ENCODE measurements at places on chromosomes 1 and 21.

DNA sequence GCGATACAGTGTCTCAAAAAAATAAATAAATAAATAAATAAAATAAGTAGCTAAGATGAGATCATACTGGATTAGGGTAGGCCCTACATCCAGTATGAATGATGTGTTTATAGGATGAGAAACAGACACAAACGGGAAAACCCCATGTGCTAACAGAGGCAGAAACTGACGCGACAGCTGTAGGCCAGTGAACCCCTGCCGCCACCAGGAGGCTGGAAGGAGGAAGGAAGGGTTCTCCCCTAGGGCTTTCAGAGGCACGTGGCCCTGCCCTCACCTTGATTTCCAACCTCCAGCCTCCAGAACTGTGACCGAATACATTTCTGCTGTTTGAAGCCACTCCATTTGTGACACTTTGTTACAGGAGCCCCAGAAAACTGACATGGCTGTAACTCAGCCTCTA lies 38.5 kb downstream of the CHD5 start:
- peak; percentile 73 for DNase-seq

DNA sequence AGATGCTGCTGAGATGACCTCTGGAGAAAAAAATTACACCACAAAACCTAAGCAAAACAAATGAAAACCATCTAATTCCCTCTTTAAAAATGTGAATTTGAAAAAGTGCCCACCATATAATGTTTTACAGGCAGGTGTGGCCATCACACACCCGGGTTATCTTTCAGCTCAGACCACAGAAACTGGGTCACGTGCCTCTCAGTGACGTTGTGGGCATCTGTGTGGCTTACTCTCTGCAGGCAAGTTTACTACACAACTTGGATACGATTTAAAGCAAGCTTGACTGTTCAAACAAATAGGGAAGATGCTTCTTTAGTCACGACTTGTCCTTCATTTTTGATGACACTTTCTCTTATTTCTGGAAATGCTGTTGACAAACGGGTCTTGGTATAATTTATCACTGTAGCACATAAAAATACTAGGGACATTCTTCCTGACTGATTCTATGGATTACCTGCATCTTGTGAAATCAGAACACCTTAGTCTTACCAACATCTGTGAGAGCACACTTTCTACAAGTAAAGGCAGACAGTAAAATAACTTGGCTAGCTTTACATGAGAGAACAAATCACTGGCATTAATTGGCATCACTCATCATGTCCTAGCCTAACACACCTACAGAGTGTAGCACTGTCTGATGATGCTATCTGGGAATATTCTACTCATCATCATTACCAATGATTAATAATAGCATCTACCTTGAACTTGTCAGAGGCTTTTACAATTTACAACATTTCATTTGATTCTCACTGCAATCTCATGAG lies 89.3 kb upstream of the EDEM3 start:
- peak; percentile 31 for DNase-seq

- peak; percentile 59 for DNase-seq
Measured at GRCh38 chr1:42334240-42335049, 590 bp downstream of the FOXJ3 start.

GRCh38 chr21:44874497-44875315 lies 1.2 kb upstream of the PTTG1IP start:
- no peak for DNase-seq

DNA sequence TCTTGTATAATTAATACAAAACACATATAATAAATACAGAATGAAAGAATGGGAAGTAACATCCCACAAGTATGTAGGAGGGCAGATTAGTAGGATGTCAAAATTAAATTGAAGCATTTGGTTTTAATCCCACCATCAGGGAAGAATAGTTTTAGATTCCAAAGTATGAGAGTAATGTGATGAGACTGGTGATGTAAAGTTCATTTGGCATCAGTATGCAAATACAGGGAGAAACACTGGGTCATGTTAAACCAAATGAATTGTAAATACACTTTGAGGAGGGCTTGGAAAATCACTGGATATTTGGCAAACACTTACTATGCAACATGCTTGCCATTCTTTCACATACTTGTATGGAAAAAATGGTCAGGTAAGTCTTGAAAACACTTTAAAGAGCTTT lies 358.8 kb downstream of the DPYD start:
- DNase-seq = no peak

GRCh38 chr1:248847181-248847955 lies 9.3 kb downstream of the ZNF672 start:
- no peak for DNase-seq

All from GM20000 (cell line).